Effector memory CD4-positive, alpha-beta T cell (primary cell): ENCODE measurements at places on chromosomes 2 and 18.

- H3K4me1 ChIP-seq = no peaks in the 10 kb centered on the region
- no peak overlapping the region for H3K27ac ChIP-seq
- DNase-seq = no peak
- H3K36me3 ChIP-seq = peaks cover 4% of the 10 kb centered on the region
- no peaks in the 10 kb centered on the region for H3K27me3 ChIP-seq
Observed at GRCh38 chr18:63244607-63245006, 75.0 kb downstream of the BCL2 start.

- H3K36me3 ChIP-seq = no peaks in the 10 kb centered on the region
- H3K27me3 ChIP-seq = no peaks in the 10 kb centered on the region
- no peak overlapping the region for H3K4me3 ChIP-seq
- H3K4me1 ChIP-seq = no peaks in the 10 kb centered on the region
- DNase-seq = no peak
- no peak overlapping the region for H3K27ac ChIP-seq
Observed at GRCh38 chr2:67567886-67568285, 170.8 kb downstream of the ETAA1 start.

DNA sequence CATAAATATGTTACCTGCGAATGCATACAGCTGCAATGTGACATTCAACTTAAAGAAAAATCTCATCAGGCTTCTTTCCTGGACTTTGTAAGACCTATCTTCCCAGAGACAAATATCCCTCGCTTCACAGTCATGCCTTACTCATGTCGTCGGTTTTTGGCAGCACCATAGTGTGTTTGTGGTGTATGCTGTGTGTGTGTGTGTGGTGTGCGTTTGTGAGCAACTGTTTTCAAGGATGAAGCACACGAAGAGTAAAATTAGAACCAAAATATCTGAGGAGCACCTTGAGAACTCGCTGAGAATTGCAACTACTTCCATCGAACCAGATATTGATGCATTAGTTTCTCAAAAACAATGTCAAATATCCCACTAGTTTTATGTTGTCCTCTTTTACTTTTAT, 56.9 kb downstream of the ASB1 start:
- H3K27me3 ChIP-seq = no peaks in the 10 kb centered on the region
- H3K4me3 ChIP-seq = no peak overlapping the region
- no peaks in the 10 kb centered on the region for H3K4me1 ChIP-seq
- H3K27ac ChIP-seq = no peak overlapping the region
- H3K36me3 ChIP-seq = no peaks in the 10 kb centered on the region
- DNase-seq = no peak

- H3K27me3 ChIP-seq = no peaks in the 10 kb centered on the region
- no peak overlapping the region for H3K27ac ChIP-seq
- no peaks in the 10 kb centered on the region for H3K4me1 ChIP-seq
- DNase-seq = no peak
Observed at GRCh38 chr2:187419808-187420207, 28.2 kb downstream of the CALCRL start.

GRCh38 chr2:198219292-198219691, 414.9 kb downstream of the PLCL1 start:
- no peak overlapping the region for H3K4me3 ChIP-seq
- H3K36me3 ChIP-seq = no peaks in the 10 kb centered on the region
- H3K27me3 ChIP-seq = no peaks in the 10 kb centered on the region
- no peaks in the 10 kb centered on the region for H3K4me1 ChIP-seq
- H3K27ac ChIP-seq = no peak overlapping the region

DNA sequence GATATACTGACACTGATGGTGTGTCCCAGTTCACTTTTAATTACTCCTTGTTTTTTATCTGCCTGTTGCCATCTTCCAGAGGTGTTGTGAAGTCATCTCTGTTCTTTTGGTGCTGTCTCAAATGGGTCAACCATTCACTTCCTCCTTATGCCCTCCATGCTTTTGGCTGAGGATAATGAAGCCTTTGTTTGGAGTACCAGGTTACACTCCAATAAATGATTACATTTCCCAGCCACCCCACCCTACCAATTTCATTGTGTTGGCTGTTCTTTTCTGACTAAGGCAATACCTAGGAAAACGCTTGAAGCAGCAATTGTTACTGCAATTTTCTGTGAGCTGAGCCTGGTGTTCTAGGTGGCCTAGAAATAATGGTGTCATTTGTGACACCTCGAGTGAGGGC, 29.8 kb upstream of the ACTG2 start:
- no peak overlapping the region for H3K4me3 ChIP-seq
- DNase-seq = no peak
- H3K27ac ChIP-seq = no peak overlapping the region
- H3K4me1 ChIP-seq = no peaks in the 10 kb centered on the region

DNA sequence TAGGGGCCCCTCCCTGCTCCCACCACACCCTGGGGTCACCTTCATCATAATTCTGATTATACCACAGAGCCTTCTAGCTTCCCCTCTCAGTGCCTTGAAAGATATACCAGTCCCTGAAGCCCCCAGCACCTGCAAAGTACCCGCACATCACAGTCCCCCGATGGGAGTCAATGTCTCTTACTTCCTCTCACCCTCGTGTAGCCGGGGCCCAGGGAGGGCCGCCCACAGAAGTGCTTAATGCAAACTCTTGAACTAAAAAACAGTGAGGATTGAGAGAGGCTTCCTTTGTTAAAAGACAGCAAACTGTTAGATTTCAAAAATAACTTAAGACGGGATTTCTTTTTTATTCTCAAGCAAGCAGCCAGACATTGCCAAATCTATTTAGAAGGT, 76.5 kb downstream of the SFXN5 start:
- H3K4me3 ChIP-seq = no peak overlapping the region
- H3K27ac ChIP-seq = no peak overlapping the region
- no peaks in the 10 kb centered on the region for H3K36me3 ChIP-seq
- H3K27me3 ChIP-seq = no peaks in the 10 kb centered on the region
- H3K4me1 ChIP-seq = no peaks in the 10 kb centered on the region

DNA sequence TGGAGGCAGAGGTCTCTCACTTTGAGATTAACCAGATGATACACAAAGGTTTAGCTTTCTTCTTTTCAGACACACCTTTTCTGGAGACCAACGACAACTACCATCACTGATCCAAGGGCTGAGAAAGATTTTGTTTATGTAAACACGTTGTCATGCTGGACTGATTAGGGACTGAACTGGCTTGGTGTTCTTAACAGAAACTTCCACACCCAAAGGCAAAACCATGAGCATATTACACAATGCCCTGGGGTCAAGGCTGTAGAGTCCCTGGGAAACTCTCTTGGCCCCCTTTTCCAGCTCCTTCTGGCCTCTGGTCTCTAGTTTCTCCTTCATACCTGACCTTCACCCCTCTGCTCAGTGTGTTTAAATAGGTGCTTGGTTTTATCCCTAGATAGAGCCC, 447.0 kb upstream of the TCF4 start:
- no peak overlapping the region for H3K4me3 ChIP-seq
- no peaks in the 10 kb centered on the region for H3K36me3 ChIP-seq
- DNase-seq = no peak
- no peak overlapping the region for H3K27ac ChIP-seq

- no peak for DNase-seq
- no peaks in the 10 kb centered on the region for H3K27me3 ChIP-seq
- no peaks in the 10 kb centered on the region for H3K4me1 ChIP-seq
- no peaks in the 10 kb centered on the region for H3K36me3 ChIP-seq
- H3K27ac ChIP-seq = no peak overlapping the region
- H3K4me3 ChIP-seq = no peak overlapping the region
Observed at GRCh38 chr18:1849386-1849785, 721.9 kb downstream of the METTL4 start.

DNA sequence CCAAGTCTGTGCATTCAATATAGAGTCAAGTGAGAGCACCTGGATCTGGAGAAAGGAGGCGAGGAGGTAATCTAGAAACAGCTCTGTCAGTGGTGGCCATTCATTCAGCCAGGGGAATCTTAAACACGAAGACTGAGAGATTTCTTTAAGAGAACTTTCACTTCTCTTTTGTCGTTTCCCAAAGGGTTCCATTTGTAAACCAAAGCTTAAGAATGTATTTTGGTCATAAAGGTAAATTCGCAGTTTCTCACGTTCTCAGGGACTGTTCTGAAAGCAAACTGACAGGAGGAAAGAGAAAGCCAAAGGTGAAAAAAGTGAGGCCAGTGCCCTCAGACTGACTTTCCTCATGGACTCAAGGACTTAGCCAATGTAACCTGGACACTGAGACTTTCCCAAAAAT, 513.5 kb downstream of the CMPK2 start:
- no peak overlapping the region for H3K27ac ChIP-seq
- no peak overlapping the region for H3K4me3 ChIP-seq
- H3K4me1 ChIP-seq = no peaks in the 10 kb centered on the region
- no peaks in the 10 kb centered on the region for H3K36me3 ChIP-seq

GRCh38 chr2:15765686-15766302, 174.1 kb downstream of the DDX1 start:
- DNase-seq = no peak
- no peak overlapping the region for H3K27ac ChIP-seq
- H3K36me3 ChIP-seq = no peaks in the 10 kb centered on the region
- H3K27me3 ChIP-seq = no peaks in the 10 kb centered on the region

GRCh38 chr2:160043265-160043664, 19.1 kb downstream of the PLA2R1 start:
- no peak for DNase-seq
- H3K4me3 ChIP-seq = no peak overlapping the region
- H3K27ac ChIP-seq = no peak overlapping the region
- H3K27me3 ChIP-seq = no peaks in the 10 kb centered on the region
